Stimulated activated memory B cell treated with anti-CD40 and anti-IgM and Interleukin-4, amounts not matched to agents 10 μg/mL and 1 μg/mL and 100 μg/mL, for 72 hours (primary cell): ENCODE measurements at places on chromosomes 16 and 17.

DNA sequence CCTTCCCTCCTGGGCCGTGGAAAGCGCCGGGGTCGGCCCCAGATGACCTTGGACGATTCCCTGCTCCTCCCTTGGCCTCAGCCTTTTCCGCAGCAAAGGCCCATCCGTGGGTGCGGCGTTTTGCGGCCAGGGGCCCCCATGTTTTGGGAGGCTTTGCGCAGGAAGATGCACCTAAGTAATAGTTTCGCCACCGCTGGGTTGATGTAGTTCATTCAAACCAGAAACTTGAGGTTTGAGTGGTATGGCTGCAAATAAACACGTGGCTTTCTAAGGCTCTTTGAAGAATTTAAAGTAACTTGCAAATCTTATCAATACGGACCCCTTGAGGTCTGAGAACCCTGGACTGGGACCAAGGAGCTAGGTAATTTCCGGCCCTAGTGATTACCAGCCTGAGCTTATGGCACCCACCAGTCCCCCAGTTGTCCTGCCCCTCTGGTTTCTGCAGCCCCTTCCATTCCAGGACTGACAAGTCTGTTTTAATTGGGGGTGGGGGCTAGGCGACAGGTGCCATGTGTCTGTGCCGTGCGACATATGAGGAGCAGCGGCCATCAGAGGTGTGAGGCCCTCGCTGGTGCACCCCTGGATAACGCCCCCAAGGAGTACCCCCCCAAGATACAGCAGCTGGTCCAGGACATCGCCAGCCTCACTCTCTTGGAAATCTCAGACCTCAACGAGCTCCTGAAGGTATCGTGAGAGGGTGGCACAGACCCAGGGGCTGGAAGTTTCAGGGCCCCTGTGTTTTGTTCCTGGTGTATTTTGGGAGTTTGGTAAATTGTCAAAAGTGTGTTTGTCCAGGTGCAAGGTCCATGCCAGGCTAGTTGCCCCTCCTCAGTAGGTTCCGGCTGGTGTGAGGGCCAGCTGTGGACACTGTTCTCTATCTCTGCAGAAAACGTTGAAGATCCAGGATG lies 834 bp downstream of the MRPL12 start:
- no peak for ATAC-seq
- H3K27me3 ChIP-seq = no peaks in the 10 kb centered on the region
- H3K4me3 ChIP-seq = peak overlapping the region; percentile 87
- peaks cover 38% of the 10 kb centered on the region for H3K36me3 ChIP-seq

DNA sequence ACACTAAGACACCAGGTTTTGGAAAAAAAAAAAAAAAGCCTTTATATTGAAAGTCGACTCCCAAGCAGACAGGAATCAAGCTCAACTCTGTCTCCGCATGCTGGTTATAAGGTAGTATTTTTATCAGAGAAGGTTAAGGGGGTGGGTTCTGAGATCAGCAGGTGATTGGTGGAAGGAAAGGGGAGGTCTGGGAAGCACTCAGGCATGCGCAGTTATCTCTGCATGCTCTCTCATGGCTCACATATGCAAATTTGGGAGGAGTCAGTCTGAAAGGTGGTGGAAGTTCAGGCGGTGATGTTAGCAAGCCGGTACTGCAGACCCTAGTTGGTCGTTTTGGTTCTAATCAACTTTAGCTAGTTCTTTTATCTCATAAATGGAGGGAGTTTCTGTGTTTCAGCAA lies 357.6 kb upstream of the C16orf82 start:
- H3K36me3 ChIP-seq = no peaks in the 10 kb centered on the region
- H3K4me3 ChIP-seq = no peak overlapping the region
- ATAC-seq = no peak
- H3K27me3 ChIP-seq = no peaks in the 10 kb centered on the region
- no peaks in the 10 kb centered on the region for H3K4me1 ChIP-seq

DNA sequence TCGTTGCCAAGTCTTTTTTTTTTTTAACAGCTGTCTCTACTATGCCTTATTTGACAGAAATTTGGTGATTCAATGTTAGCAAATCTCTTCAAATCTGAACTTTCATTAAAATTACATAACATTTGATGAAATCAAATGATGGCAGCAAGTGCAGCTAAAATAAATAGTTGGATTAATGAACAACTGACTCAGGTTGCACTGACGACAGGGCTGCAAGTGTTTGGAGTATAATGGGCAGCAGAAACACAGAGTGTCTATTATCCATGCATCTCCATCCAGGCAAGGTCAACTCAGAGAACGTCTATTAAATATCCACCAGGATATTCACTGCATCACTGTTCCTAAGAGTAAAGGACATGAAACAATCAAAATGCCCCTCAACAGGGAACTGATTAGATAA lies 109.8 kb downstream of the SLC39A11 start:
- no peak overlapping the region for H3K27ac ChIP-seq
- H3K27me3 ChIP-seq = no peaks in the 10 kb centered on the region
- no peaks in the 10 kb centered on the region for H3K36me3 ChIP-seq
- no peak for ATAC-seq

DNA sequence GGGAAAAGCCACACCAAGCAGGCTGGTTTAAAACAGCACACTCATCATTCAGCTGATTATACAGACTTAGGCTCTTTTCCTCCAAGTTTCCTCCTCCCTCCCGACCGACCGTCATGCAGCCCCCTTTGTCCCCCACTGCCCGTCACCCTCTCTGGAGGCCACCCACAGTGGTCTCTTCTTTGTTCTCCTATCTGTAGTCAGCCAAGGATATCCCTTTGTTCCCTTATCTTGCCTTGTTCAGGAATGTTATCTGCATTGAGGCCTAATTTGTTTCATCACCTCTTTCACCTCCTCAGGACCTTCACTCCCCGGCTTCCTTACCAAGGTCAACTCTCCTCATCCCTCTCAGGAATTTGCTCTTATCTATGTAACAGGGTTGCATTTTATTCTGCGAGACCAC lies 186.4 kb upstream of the CDH13 start:
- H3K4me3 ChIP-seq = no peak overlapping the region
- no peak overlapping the region for H3K27ac ChIP-seq
- no peaks in the 10 kb centered on the region for H3K4me1 ChIP-seq
- H3K36me3 ChIP-seq = no peaks in the 10 kb centered on the region
- ATAC-seq = peak; percentile 36
- H3K27me3 ChIP-seq = peaks cover 23% of the 10 kb centered on the region

DNA sequence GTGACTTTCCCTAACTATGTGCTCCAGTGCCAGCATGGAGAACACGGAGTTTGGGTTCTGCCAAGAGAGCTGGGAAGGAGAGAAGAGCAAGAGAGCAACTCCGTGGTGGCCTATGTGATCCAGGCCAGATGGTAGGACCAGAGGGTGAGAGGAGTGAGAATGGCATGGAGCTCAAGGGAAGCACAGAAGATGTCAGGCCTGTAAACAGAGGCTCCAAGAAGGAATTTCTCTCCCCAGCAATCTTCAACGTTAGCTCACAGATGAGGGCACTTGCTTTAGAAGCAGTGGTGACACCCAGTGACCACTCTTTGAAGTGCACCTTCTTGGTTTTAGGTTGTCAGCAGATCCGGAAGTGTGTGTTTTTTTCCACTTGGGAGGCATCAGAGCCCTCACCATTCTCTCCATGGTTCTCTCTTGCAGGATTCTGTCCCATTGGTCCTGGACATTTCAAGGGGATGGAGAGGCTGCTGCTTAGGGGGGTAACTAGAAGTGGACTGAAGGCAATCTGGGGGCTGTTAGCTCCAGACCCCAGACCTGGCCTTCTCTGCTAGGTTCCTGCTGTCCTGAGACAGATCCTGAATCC lies 18.1 kb upstream of the TMEM98 start:
- H3K4me1 ChIP-seq = no peaks in the 10 kb centered on the region
- no peak overlapping the region for H3K4me3 ChIP-seq
- H3K27me3 ChIP-seq = peaks cover 5% of the 10 kb centered on the region
- no peaks in the 10 kb centered on the region for H3K36me3 ChIP-seq
- H3K27ac ChIP-seq = peak overlapping the region; percentile 0
- ATAC-seq = peak; percentile 78

- H3K27me3 ChIP-seq = peaks cover 22% of the 10 kb centered on the region
- no peak overlapping the region for H3K27ac ChIP-seq
- no peak overlapping the region for H3K4me3 ChIP-seq
- no peak for ATAC-seq
Observed at GRCh38 chr16:77944631-77945030, 77.7 kb upstream of the CLEC3A start.
